ENCODE measurements at places on chromosomes 7 and 10. TPM values are rescaled to one million over a fixed set of nuclear protein-coding genes. Genes with fewer than 3 reads are reported as not detected.

The NUDT13 gene
- 0.86 TPM for total RNA-seq

The CACNB2 gene
- not detected for total RNA-seq

The HDAC9 gene
- total RNA-seq = 4.9 TPM

The FAM25A gene
- total RNA-seq = not detected

The TRIL gene
- total RNA-seq = not detected

The SFMBT2 gene
- total RNA-seq = 19.4 TPM

The CTAGE8 gene
- total RNA-seq = 1.6 TPM

The PNLIPRP2 gene
- total RNA-seq = not detected

The RAB19 gene
- total RNA-seq = 2.1 TPM

The ADAM12 gene
- 36.6 TPM for total RNA-seq

The HOXA3 gene
- not detected for total RNA-seq

The OPN4 gene
- total RNA-seq = not detected

DNA sequence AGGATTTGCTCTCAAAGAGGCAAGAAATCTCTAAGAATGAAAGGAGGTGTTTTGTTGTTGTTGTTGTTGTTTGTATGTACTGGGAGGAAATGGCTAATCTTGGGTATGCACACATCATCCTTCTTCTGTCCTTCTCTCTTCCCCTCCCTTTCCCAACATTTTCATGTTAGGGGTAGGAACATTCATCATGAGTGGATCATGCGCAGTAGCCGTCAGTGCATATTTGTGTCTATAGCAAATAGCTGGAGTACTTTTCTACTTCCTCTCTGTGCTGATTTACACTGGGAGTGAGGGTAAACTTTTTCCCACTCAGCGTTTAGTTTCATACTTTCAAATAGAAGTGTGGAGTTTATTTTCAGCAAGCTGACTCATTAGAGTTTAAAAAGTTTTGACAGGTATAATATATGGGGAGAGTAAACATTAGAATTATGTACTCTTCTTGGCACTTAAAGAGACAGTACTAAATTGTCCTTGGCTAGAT is 80.5 kb upstream of the PRKG1 start:
- no peak for DNase-seq

DNA sequence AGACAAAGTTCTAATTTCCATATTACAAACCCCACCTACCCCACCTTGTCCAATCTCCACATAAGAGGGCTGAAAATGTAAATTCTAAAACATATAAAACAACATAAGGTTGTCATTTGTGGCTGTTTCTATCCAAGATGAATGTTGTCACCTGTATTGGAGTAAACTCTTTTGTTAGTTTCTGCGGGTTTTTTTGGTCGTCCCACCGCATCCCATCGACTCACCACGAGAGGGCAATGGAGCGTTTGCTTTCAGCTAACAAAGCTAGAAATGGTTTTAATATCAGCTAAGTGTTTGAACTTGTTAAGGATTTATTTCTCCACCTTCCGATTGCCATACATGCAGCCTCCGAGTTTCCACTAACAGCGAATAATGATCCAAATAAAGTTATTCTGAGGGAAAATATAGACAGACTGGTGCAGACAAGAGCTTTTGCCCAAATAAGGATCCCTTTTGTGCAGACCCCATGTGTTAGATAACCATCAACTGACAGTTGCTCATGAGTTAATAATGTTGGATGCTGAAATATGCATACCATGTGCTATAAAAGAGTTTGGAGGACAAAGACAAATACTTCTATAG is 137.2 kb downstream of the ARID5B start:
- peak; percentile 54 for DNase-seq

- DNase-seq = no peak
These were observed 3.3 kb downstream of the NPS start for GRCh38 chr10:127552446-127552845.

GRCh38 chr10:62162261-62162981 is 106.2 kb downstream of the RTKN2 start:
- DNase-seq = no peak

DNA sequence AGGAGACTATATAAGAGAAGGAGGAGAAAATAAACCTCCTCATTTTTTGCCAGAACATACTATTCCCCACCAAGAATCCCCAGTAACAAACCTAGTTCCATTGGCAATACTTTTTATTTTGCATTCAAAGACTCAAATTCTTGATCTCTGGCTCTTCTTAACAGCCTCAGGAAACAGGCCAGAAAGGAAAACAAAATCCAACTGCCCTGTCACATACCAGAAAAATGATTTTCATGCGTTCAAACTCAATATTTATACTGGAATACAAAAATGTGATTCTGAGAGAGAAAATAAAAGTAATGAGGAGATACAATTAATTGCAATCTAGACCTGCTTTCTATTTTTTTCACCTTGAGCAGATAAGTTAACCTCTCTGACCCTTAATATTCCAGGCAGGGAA is 435.9 kb upstream of the AUTS2 start:
- DNase-seq = no peak

DNA sequence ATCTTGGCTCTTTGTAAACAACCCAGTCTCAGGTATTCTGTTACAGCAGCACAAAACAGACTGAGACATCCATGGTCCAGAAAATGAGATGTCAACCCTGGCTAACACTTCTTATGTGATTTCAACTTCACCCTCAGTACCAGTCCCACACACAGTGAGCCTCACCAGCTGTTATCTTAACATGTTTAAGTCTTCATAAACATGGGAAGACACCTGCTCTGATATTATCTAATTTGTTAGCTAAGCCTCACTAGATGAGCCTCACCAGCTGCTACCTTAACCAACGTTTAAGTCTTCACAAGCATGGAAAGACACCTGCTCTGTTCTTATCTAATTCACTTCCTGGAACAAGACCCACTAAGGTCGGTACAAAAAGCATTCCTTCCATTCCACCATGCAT is 130.8 kb downstream of the CALN1 start:
- no peak for DNase-seq

- no peak for DNase-seq
These were observed 4.4 kb downstream of the SPRN start for GRCh38 chr10:133420028-133420427.

- DNase-seq = no peak
These were observed 45.9 kb downstream of the HIPK2 start for GRCh38 chr7:139731802-139732470.

DNA sequence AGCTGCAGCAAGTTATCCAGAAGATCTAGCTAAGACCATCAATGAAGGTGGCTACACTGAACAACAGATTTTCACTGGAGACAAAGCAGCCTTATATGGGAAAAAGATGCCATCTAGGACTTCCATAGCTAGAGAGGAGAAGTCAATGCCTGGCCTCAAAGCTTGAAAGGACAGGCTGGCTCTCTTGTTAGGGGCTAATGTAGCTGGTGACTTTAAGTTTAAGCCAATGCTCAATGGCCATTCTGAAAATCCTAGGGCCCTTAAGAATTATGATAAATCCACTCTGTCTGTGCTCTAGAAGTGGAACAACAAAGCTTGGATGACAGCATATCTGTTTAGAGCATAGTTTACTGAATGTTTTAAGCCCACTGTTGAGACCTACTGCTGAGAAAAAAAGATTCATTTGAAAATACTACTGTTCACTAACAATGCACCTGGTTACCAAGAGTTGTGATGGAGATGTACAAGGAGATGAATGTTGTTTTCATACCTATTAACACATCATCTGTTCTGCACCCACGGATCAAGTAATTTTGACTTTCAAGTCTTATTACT is 13.6 kb upstream of the ADAMTS14 start:
- no peak for DNase-seq

DNA sequence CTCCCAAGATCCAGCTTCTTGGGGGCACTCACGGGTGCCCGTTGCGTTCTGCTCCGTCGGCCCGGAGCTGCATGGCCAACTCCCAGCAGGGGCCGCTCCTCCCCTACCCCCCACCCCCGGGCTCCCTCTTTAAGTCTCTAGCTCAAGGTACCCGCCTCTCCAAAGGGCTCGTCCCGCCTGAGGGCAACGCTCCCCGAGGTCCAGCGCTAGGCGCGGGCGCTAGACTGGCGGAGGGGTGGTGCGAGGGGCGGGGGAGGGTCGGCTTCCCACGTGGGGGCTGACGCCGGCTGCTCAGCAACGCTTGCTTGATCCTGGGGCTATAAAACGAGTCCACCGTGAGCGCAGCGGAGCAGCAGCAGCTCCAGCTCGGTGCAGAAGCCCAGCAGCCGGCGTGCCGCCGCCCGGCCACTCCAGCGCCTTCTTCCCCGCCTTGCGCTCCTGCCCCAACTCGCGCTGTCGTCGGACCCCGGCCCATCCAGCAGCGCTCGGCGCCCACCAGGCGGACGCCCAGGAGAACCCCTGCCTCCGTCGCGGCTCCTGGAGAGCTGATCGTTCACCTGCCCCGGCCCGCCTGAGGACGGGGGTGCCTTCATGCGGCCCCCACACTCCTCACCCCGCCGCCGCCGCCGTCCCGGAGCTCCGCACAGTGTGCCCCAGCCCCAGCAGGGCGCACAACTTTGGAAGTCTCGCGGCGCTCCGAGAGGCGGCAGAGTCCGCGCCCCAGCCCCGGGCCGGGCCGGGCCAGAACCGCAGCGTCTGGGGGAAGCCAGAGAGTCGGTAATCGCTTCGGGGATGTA is at the start of gene ADRA2A:
Gene ADRA2A, plus strand, starts transcription at position 348 of the 797 bp plus-strand sequence. CDS start 968 bp downstream, outside the sequence.
- DNase-seq = no peak

GRCh38 chr10:86970162-86970981 is 2.1 kb downstream of the ADIRF start:
- DNase-seq = no peak

- DNase-seq = no peak
These were observed 20.9 kb downstream of the FOXK1 start for GRCh38 chr7:4702961-4703512.

DNA sequence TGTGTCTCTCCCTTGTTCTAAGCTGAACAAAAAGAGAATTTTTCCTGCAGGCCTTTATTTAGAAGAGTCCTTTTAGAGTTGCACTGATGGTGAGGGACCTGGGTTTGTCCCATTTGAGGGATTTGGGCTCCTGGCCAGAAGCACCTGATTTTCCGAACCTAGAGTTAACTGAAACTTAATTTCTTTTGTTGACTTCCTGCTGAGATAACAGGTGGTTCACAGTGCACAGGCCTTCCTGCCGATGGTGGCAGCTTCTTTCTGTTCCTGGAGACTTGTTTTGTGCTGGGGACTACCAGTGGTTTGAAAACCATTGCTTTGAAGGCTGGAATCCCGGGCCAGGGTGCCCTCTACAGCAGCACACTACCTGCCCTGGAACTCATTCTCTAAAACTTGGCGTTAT is 99.2 kb downstream of the SUGCT start:
- DNase-seq = no peak

GRCh38 chr10:42864575-42864974 is 82.0 kb downstream of the BMS1 start:
- DNase-seq = no peak

GRCh38 chr7:134766779-134767519 is 12.5 kb upstream of the CALD1 start:
- no peak for DNase-seq

DNA sequence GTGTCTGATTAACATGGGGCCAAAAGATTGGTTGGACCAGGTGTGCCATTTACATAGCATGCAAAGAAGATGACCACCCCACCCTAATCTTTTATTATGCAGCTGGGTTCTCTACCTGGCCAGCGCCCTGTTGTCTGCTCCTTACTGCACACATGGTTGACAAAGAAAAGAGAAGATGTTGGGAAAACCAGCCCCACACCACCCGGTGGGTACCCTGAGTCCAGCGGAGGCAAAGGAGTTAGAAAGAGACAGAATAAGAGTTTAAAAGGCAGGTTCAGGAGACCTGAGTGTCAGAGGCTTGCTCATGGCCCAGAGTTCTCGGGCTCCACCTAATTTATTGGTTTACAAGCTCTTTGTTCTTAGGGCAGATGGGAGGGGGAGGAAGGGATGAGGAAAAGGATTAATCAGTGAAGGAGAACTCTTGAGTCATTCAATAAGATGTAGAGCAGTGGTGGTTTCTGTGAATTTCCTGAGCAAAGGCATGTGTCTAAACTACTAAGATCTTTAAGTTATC is 24.1 kb upstream of the ABCA13 start:
- no peak for DNase-seq

DNA sequence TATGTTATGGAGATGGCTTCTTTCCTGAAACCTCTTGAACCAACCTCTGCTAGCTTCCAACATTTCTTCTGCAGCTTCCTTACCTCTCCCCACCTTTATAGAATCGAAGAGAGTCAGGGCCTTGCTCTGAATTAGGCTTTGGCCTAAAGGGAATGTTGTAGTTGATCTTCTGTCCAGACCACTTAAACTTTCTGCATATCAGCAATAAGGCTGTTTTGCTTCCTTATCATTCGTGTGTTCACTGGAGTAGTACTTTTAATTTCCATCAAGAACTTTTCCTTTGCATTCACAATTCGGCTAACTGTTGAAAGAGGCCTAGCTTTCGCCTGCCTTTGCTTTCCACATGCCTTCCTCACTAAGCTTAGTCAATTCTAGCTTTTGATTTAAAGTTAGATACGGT is 48.0 kb downstream of the KLHDC10 start:
- DNase-seq = no peak

DNA sequence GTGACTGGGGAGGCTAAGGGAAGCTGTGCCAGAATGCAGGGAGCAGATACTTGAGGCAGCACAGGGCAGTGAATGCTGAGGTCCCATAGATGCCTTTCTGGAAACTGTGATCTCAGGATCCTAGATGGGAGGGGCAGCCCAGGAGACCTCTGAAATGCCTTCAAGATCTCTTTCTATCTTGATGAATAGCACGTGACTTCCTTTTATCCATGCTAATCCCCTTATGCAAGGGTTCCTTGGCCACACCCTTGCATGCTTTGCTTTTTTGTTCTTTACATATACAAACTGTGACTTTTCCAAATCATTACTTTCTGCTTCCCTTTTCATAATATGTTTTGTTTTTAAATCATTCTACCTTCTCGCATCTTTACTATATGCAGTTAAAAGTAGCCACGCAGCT is 14.7 kb downstream of the ATRNL1 start:
- no peak for DNase-seq

GRCh38 chr10:14330388-14331061 is at the start of gene FRMD4A:
TSS of gene FRMD4A (minus strand) at chr10:14330924.
- DNase-seq = no peak
